Psoas muscle (tissue), 8 donors: ENCODE measurements at places on chromosomes 1 and 21. TPM values are rescaled to one million over a fixed set of nuclear protein-coding genes. Genes with fewer than 3 reads are reported as not detected.

DNA sequence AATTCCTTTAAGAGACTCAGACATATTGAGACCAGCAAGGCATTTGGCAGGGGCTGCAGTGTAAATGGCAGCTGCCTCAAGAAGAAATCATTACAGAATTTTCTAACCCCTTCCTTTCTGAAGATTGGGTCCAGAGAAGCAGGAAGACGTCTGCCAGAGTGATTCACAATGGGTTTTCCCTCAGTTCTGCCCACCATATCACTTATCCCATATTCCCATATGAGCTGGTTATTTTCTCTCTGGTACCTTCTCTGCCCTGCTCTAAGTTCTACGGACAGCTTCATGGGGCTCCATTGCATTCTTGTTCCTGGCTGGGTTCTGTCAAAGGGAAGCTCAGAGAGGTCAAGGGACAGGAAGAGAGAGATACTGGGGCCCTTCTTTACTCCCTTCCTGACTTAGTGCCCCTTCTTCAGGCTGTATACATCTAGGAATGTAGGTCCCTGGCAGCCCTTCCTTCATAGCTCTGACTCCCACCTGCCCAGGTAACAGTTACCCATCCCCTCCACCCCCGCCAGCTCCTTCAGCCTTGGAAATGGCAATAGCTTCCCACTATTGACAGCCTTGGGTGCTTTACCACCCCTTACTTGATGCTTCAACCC, 420.6 kb upstream of the DAB1 start:
- no peaks in the 10 kb centered on the region for H3K36me3 ChIP-seq
- H3K27ac ChIP-seq = no peak overlapping the region
- H3K4me1 ChIP-seq = no peaks in the 10 kb centered on the region
- no peak for DNase-seq
- no peaks in the 10 kb centered on the region for H3K27me3 ChIP-seq

Gene FCGR1A
- 1.1 TPM for total RNA-seq

DNA sequence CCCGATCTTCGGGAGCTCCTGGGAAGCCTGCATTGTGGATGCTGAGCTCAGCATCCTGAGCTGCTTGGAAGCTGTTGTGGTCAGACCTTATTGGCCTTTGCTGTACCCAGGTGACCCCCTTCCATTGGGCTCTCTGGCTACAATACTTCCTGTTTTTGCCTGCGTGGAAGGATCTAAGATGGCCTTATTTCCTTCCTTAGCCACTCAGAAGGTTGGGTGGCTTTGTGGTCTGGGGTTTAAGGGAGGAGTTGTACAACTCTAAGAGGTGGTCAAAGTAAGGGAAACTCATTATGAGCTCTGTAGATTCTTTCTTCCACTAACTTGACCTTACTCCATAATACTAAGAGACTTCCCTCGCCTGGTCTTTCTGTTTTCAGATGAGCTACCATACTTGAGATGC, 17.7 kb downstream of the PFKFB2 start:
- no peak for DNase-seq
- H3K4me1 ChIP-seq = no peaks in the 10 kb centered on the region
- H3K4me3 ChIP-seq = no peak overlapping the region
- H3K27me3 ChIP-seq = no peaks in the 10 kb centered on the region

Gene RCAN3
- total RNA-seq = 2.0 TPM
